Chondrocyte (in vitro differentiated cells): ENCODE measurements at places on chromosomes 5 and 9. TPM values are rescaled to one million over a fixed set of nuclear protein-coding genes. Genes with fewer than 3 reads are reported as not detected.

DNA sequence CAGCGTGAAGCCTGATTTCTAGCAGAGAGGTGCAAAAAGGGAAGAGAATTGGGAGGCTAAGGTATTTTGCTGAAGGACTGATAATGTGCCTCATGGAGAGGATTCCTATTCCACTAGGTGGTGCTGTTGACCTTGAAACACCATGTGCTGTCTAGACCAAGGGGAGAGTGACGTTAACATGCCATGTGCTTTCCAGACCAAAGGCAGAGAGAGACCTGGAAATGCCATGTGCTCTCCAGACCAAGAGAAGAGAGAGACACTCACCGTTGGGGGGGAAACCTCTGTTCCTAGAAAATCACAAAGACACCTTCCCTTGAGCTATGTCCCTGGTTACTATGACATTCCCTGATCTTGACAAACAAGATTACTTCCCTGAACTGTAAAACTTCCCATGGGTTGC, 286.0 kb upstream of the TUSC1 start:
- H3K4me3 ChIP-seq, result no peak overlapping the region
- no peak for DNase-seq
- H3K4me1 ChIP-seq, result peaks cover 3% of the 10 kb centered on the region
- no peak overlapping the region for H3K27ac ChIP-seq

DNA sequence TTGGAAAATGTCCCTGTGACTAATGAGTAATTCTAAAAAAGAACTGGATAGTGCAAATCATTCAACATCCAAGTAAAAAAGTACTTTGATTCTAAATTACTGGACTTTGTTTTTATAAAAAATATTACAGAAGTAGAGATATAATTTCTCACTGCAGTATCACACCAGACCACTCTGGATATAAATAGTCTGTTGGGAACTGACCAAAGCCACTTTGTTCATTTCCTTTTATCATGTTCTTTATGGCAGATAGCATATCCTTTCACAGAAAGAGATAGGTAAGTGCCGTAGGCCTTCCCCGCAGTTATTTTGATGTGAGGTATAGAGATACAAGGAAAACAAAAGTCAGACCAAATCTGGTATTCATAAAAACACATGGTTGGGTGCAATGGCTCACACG, 827.4 kb upstream of the GRAMD2B start:
- H3K4me1 ChIP-seq, result peaks cover 43% of the 10 kb centered on the region
- no peak overlapping the region for H3K4me3 ChIP-seq
- no peaks in the 10 kb centered on the region for H3K27me3 ChIP-seq

DNA sequence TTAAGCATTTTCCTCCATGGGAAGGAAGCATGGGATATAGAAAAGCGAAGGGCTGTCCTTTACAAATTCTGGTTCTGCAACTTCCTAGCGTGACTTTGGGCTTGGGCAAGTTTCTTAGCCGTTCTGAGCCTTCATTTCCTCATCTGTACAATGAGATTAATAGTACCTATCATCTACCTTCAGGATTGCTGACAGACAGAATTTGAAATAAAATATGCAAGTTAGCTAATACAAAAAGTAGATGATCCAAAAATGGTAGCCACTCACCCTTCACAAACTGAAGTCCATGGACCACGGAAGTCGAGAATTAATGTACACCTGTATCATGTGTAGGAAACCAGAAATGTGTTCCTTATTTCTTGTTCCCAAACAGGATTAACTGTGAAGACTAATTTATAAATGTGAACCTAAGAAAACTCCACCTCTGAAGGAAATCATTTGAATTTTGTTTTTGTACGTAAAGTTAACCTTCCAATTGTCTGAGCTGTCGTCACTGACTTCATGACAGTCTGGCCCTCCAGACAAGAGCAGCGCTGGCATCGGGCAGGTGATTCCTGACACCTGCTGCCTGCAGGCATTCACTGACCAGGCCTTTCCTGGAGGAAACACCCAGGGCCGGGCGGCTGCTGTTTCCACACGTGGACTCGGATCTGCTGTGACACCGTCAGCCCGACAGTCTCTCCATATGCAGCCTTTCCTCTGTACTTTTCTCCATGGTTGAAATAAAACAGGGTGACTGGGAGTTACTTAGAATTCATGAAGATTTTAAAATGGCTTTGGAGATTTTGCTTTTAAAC, 63.4 kb downstream of the PSMB7 start:
- H3K36me3 ChIP-seq, result peaks cover 42% of the 10 kb centered on the region
- H3K4me3 ChIP-seq, result no peak overlapping the region
- H3K27me3 ChIP-seq, result no peaks in the 10 kb centered on the region
- no peak for DNase-seq

DNA sequence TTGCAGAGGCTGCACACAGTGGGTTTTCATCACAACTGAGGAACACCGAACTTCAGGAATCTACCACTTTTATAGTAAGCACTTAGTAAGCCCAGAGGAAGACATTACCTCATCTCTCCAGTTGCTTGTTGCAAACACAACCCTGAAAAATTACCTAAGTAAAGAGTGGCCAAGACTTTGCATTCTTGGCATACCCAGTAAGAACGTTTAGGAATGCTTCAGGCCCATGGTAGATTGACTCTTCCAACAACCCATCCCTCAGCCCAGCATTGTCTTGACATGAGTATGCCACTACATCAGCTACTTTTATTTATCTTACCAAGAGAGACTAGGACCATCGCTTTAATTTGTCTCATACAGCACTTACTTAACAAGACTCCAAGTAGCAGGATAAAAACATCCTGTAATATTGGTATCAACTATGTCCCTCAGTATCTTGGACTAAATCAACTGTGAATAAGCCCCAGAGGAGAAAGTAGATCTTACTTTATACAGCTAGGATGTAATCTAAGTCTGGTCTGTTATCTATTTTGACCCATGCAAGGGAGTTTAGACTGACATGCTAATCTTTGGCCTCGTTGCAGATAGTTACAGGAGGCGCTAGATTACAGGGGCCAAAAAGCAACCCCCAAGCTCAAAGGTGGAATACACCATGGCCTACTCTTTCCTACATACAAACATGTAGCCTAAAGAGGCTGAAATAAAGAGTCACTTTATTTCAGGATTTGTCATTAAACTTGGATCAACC, 114.9 kb downstream of the INVS start:
- H3K36me3 ChIP-seq, result peaks cover 7% of the 10 kb centered on the region
- no peaks in the 10 kb centered on the region for H3K27me3 ChIP-seq
- peaks cover 8% of the 10 kb centered on the region for H3K4me1 ChIP-seq
- no peak overlapping the region for H3K27ac ChIP-seq

DNA sequence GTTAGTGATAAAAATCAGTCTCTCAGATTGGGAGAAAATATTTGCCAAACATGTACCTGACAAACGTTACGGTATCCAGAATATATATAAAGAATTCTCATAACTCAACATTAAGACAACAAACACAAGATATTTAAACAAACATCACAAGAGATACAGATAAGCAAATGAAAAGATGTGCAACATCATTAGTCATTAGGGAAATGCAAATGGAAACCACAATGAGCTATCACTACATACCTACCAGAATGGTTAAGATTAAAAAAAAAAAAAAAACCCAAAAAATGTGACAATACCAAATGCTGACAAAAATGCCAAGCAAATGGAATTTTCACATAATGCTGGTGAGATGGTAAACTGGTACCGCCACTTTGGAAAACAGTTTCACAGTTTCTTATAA, 15.4 kb downstream of the CERT1 start:
- no peak for DNase-seq
- H3K27ac ChIP-seq, result no peak overlapping the region
- no peaks in the 10 kb centered on the region for H3K4me1 ChIP-seq
- H3K4me3 ChIP-seq, result no peak overlapping the region
- no peaks in the 10 kb centered on the region for H3K27me3 ChIP-seq

DNA sequence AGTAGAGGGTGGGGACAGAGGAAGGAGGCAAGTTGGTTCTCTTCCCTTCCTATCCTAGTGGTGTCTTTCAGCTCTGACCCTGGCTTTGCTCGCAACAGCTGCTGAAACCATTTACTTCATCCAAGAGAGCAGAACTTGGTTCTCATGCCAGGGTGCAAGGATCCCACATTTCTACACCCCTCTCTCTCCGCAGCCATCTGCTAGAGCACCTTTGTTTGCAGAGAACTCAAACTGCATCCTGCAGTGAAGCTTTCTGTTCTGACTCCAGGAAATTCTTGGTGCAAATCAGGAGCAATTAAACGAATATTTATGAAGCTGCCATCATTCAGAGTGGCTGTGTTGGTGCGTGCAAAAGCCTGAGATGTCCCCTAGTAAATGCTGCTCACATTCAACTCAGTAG, 31.9 kb downstream of the NEUROG1 start:
- peaks cover 19% of the 10 kb centered on the region for H3K4me1 ChIP-seq
- no peaks in the 10 kb centered on the region for H3K36me3 ChIP-seq
- H3K4me3 ChIP-seq, result no peak overlapping the region
- peaks cover 23% of the 10 kb centered on the region for H3K27me3 ChIP-seq

GRCh38 chr9:36194326-36195000, 3.7 kb downstream of the CLTA start:
- H3K4me1 ChIP-seq, result peaks cover 51% of the 10 kb centered on the region
- peak overlapping the region; percentile 94 for H3K4me3 ChIP-seq
- no peak for DNase-seq
- no peaks in the 10 kb centered on the region for H3K27me3 ChIP-seq
- H3K27ac ChIP-seq, result peak overlapping the region; percentile 73

DNA sequence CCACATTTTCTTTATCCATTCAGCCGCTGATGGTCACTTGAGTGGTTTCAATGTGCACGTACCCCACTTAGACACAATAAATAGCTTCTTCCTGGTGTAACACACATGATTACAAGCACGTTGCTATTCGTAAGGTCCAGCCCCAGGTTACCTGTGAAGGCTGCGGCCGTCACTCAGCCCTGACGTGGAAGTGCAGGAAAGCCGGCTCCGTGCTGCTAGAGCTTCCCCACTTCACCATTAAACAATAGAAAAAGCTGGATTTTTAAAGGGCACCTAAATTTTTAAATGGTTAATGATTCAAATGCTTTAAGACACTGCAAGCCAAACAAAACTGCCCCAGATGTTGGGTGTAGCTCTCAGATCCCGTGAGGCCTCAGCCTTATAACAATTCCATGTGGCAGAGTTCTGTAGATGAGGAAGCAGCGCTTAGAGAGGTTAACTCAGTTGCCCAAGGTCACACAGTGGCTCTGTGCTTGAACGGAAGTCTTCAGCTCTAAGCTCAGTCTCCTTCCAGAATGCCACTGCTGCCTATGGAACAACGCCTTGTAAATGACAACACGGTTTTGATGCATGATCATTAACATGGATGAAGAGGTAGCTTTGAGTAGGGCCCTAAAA, 125.7 kb downstream of the COL23A1 start:
- H3K4me1 ChIP-seq, result peaks cover 15% of the 10 kb centered on the region
- H3K36me3 ChIP-seq, result no peaks in the 10 kb centered on the region
- DNase-seq, result no peak
- no peak overlapping the region for H3K27ac ChIP-seq
- no peaks in the 10 kb centered on the region for H3K27me3 ChIP-seq

GRCh38 chr5:518721-519120, 5.5 kb downstream of the SLC9A3 start:
- peaks cover 50% of the 10 kb centered on the region for H3K27me3 ChIP-seq
- no peak overlapping the region for H3K4me3 ChIP-seq
- H3K27ac ChIP-seq, result no peak overlapping the region
- no peak for DNase-seq
- peaks cover 2% of the 10 kb centered on the region for H3K36me3 ChIP-seq

DNA sequence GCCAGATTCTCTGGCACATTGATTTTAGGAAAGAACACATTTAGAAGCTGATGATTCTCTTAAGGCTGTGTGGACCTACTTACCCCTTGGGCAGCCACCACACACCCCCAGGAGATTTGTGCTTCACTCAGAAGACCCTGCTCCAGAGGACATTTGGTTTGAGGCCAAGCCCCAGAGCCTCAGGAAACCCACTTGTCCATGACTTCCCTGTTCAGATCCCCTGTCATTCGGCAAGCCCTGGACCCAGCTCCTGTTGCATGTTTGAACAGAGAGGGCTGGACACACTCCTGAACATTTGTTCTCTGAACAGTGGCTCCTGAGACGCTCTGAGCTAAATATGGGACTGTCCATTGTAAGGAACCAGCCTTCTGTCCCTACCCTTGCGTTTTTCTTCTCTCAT, 82.1 kb downstream of the AMBP start:
- H3K36me3 ChIP-seq, result peaks cover 15% of the 10 kb centered on the region
- peaks cover 40% of the 10 kb centered on the region for H3K4me1 ChIP-seq
- no peaks in the 10 kb centered on the region for H3K27me3 ChIP-seq
- no peak overlapping the region for H3K27ac ChIP-seq
- DNase-seq, result no peak

DNA sequence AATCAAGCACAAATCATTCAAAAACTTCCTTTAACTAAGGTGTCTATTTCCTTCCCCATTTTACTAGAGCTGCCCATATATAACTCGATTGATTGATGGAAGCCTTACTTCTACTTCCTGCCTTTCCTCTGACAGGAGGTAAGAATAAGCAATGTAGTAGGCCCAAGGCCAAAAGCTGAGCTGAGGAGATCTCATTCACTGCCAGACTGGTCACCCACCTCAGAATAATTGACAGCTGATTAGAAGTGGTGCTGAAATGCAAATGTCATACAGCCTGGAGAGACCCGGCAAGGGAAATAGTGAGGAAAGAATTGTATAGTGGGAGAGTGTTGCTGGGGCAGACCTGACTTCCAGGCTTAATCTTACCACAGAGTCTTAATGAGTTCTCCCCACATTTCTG, 239.9 kb downstream of the SAXO1 start:
- H3K4me1 ChIP-seq, result peaks cover 4% of the 10 kb centered on the region
- no peak overlapping the region for H3K27ac ChIP-seq

GRCh38 chr9:89172398-89172797, 6.2 kb downstream of the SHC3 start:
- no peak for DNase-seq
- H3K36me3 ChIP-seq, result no peaks in the 10 kb centered on the region
- no peak overlapping the region for H3K4me3 ChIP-seq
- peaks cover 36% of the 10 kb centered on the region for H3K27me3 ChIP-seq

GRCh38 chr5:50415912-50416311, 25.2 kb downstream of the EMB start:
- no peaks in the 10 kb centered on the region for H3K4me1 ChIP-seq
- H3K36me3 ChIP-seq, result no peaks in the 10 kb centered on the region
- DNase-seq, result no peak
- H3K27me3 ChIP-seq, result no peaks in the 10 kb centered on the region
- H3K27ac ChIP-seq, result no peak overlapping the region
- no peak overlapping the region for H3K4me3 ChIP-seq

DNA sequence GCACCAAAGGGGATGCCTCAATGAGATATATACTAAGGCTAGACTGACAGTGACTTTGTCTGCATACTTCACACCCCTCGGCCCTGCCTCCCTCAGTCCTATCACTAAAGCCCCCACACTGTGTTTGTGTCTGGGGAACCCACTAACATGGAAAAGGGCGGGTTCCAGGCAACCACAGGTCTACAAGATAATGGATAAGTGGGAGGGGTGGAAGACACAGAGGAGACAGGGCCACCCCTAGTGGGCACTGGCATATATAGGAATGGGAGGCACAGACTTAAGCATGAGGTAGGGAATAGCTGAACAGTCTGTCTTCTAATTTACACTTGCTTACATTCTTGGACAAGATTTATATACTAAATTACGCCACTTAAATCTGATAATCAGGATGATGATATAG, 74.0 kb downstream of the SLIT3 start:
- H3K27ac ChIP-seq, result no peak overlapping the region
- H3K36me3 ChIP-seq, result peaks cover 2% of the 10 kb centered on the region
- H3K4me1 ChIP-seq, result peaks cover 69% of the 10 kb centered on the region

INSYN2B gene
- total RNA-seq, result 0.12 to 0.22 TPM (median 0.21 TPM) in 3 replicates

PDE6A gene
- 0.07 to 0.12 TPM (median 0.08 TPM) in 3 replicates for total RNA-seq

ATP10B gene
- total RNA-seq, result not detected in 3 replicates

EGFLAM gene
- 0.12 to 0.38 TPM in 2 of 3 replicates, not detected in the other for total RNA-seq

TMEM8B gene
- total RNA-seq, result 17.4 to 18.2 TPM (median 18.1 TPM) in 3 replicates

FAM170A gene
- total RNA-seq, result not detected in 3 replicates
